ENCODE measurements at places on chromosomes 11 and 22.

- DNase-seq: no peak
These were observed 207.5 kb upstream of the ZBED5 start for GRCh38 chr11:11065396-11065795.

- no peak for DNase-seq
These were observed 5.3 kb downstream of the OMP start for GRCh38 chr11:77107950-77108349.

GRCh38 chr11:2674658-2675131, 25.1 kb downstream of the KCNQ1OT1 start:
- no peak for DNase-seq

GRCh38 chr11:88402784-88403183, 65.2 kb upstream of the CTSC start:
- no peak for DNase-seq

- DNase-seq: no peak
These were observed 17.2 kb upstream of the PARVG start for GRCh38 chr22:44163536-44163935.

DNA sequence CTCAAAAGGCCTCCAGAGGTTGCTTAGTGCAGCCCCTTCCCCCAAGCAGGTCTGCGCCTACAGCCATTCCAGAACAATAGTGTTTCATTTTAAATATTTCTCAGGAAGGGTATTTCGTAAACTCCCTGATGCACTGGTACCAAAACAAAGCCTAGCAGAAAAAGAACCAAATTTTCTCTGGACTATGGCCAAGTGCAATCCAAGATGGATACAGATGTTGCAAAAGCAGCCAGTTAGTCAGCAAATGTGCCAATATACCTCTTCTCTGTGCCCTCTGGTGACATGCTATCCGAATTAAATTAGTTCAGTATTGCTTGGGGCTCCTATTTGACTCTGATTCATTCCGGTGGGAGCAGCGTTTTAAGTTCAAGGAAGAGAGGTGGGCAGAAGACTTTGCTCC, 247.8 kb downstream of the NTM start:
- DNase-seq: no peak

DNA sequence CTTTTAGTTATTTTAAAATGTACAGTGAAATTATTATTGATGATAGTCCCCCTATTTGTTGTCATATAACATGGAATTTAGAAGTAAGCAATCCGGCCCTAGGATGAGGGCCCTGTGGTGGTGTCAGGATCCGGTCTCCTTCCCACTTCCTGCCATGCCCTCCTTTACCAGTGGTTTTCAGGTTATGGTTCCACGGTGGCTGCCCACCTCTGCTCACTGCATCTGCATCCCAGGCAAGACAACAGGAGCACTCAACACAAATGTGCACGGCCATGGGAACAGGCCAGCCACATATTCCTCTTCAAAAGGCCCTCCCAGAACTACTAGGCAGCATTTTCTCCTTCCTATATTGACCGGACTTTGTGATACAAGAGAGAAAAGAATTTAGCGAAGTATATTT, 1007.2 kb downstream of the TBC1D22A start:
- DNase-seq: no peak

GRCh38 chr11:10606536-10607208, 38.2 kb upstream of the LYVE1 start:
- DNase-seq: no peak

- no peak for DNase-seq
These were observed 682 bp downstream of the PGAP2 start for GRCh38 chr11:3808861-3809623.

GRCh38 chr11:27064086-27064485, 23.5 kb downstream of the BBOX1 start:
- DNase-seq: no peak

GRCh38 chr11:127451861-127452260, 451.3 kb upstream of the KIRREL3 start:
- DNase-seq: no peak

- no peak for DNase-seq
These were observed 23.3 kb upstream of the GAL start for GRCh38 chr11:68661014-68661413.

- DNase-seq: no peak
These were observed 50.3 kb upstream of the CD44 start for GRCh38 chr11:35088676-35089075.

DNA sequence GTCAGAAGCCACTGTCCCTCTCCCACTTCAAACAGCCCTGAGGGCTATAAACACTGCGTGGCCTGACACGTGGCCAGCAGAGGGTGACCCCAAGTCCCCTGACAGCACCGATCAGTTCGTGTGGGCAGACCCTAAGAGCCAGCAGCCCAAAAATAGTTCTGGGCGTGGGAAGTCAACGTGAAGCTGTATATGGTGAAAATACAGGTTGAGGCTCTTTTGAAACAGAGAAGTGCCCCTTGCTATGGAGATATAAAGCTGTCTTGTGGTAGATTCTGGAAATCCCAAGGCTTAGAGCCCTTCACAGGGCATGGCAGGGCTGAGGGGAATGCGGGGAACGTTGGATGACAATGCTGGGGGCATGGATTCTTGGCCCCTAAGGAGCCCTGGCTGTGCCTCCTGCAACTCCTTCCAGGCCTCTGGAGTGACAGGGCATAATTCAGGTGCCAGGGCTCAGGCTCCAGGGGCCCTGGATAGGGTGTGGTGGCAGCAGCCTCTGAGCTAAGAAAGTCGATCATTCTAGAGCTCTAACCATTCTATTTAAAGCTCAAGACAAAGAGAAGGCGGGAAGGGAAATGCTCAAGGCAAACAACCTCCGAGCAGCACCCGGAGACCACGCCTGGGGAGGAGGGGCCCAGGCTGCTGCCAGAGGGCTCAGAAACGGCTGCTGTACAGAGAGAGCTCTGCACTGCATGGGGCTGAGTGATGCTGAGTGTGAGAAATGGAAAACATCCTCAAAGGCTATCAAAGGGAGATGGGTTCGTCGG, 60.4 kb upstream of the CD5 start:
- DNase-seq: no peak

All from stimulated activated CD8-positive, alpha-beta memory T cell treated with anti-CD3 and anti-CD28 coated beads, Interleukin-15, amount 100 ng/mL, for 48 hours (primary cell).